Activated CD4-positive, alpha-beta T cell treated with anti-CD3 and anti-CD28 coated beads, Interleukin-2, amount 10 ng/mL, durations not matched to agents 7 days and 5 days (primary cell): ENCODE measurements at places on chromosomes 11 and 22. TPM values are rescaled to one million over a fixed set of nuclear protein-coding genes. Genes with fewer than 3 reads are reported as not detected.

DNA sequence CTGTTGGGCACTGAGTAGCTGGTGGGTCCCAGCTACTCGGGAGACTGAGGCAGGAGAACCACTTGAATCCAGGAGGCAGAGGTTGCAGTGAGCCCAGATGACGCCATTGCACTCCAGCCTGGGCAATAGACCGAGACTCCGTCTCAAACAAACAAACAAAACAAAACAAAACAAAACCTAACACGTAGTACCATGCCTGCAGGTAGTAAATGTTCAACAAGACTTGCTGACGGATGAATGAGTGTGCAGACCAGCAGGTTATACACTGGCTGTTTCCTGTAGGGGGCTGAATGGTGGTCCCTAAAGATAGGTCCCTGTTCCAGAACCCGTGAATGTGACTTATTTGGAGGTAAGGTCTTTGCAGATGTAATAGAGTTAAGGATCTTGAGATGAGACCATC, 12.8 kb upstream of the MRGPRD start:
- H3K4me3 ChIP-seq = no peak overlapping the region
- H3K27ac ChIP-seq = no peak overlapping the region
- no peak for DNase-seq
- no peaks in the 10 kb centered on the region for H3K36me3 ChIP-seq

DNA sequence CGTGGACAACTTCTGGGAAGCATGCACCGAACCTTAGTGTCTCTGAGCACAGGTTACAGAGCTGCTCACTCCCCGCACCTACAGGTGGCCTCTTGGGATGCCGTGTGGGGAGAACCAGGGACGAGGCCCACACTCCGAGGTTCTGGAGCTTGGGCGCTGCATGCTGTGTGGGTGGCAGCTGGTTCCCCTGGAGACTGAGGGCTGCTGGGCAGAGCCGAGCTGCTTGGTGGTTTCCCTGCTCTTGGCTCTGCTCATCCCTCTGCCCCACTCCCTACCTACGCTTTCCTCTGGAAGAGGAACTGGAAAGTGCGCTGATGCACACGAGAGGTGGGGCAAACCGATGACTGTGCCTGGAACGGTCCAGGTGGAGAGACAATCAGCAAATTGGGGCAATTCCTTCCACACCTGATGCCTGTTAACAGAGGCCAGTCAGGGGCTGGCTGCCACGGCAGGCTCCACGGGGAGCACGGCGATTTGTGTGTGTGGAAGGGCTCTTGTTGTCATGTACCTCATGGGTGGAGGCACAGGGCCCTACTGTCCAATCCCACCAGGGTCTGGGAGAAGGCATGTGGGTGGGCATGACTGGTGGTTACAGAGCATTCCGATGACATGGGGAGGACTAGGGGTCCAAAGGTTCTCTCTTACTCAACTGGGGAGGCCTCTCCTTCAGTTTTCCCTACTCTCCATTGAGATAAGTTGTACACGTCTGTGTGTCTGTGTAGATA, 60.9 kb downstream of the ST14 start:
- H3K4me1 ChIP-seq = peaks cover 6% of the 10 kb centered on the region
- no peak overlapping the region for H3K27ac ChIP-seq
- H3K36me3 ChIP-seq = no peaks in the 10 kb centered on the region
- no peak overlapping the region for H3K4me3 ChIP-seq
- H3K27me3 ChIP-seq = no peaks in the 10 kb centered on the region

DNA sequence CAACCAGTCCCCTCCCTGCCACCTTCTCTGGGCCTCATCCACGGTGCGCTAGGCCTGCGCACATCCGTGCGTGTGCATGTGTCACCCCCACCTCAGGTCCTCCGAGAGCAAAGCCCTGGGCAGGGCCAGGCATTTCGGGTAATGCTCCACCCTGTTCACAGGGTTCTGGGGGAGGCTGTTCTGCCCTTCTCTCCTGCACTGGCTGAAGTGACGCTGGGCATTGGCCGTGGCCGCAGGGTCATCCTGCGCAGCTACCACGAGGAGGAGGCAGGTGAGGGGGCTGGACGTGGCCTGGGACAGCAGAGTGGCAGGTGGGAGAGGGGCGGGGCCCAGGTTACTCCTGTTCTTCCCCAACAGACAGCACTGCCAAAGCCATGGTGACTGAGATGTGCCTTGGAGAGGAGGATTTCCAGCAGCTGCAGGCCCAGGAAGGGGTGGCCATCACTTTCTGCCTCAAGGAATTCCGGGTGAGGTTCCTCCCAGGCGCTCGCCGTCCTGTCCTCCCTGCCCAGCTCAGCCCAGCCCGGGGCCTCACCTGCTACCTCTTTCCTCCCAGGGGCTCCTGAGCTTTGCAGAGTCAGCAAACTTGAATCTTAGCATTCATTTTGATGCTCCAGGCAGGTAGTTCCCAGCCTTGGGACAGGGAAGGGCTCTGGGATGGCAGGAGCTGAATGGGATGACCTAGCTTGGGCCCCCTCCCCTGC, 3.9 kb downstream of the RAD9A start:
- DNase-seq = no peak
- H3K27ac ChIP-seq = peak overlapping the region; percentile 71
- peak overlapping the region; percentile 10 for H3K4me3 ChIP-seq
- H3K36me3 ChIP-seq = peaks cover 49% of the 10 kb centered on the region
- H3K27me3 ChIP-seq = no peaks in the 10 kb centered on the region
- H3K4me1 ChIP-seq = peaks cover 58% of the 10 kb centered on the region

HBG1 gene
- not detected for total RNA-seq

DNA sequence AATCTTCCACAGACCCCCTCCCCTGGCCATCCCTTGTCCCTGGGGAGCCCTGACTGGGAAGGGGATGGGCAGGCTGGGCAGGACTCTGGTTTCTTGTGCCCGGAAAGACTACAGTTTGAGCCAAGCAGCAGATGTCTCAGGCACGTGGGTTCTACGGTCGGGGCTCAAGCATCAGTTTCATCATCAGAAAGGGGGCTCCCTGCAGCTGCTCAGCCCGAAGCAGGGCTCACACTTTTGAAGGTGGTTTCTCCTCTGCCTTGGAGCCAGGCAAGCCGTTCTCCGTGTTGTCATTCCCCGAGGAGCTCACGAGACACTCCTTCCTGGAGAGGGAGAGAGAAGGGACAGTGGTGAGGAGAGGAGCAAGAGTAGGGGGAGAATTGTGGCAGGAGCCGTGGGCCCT, 15.8 kb downstream of the SCN4B start:
- no peak for DNase-seq
- no peaks in the 10 kb centered on the region for H3K4me1 ChIP-seq
- H3K27ac ChIP-seq = no peak overlapping the region
- no peak overlapping the region for H3K4me3 ChIP-seq
- peaks cover 27% of the 10 kb centered on the region for H3K27me3 ChIP-seq

GLYAT gene
- not detected for total RNA-seq

OR8G5 gene
- total RNA-seq = not detected

APLNR gene
- not detected for total RNA-seq

GRCh38 chr22:22442928-22443709, 65.4 kb downstream of the ZNF280B start:
- no peak overlapping the region for H3K4me3 ChIP-seq
- H3K36me3 ChIP-seq = no peaks in the 10 kb centered on the region
- H3K27ac ChIP-seq = no peak overlapping the region
- DNase-seq = no peak
- H3K27me3 ChIP-seq = peaks cover 27% of the 10 kb centered on the region

- H3K27ac ChIP-seq = no peak overlapping the region
- no peaks in the 10 kb centered on the region for H3K36me3 ChIP-seq
- no peak overlapping the region for H3K4me3 ChIP-seq
- no peak for DNase-seq
- peaks cover 17% of the 10 kb centered on the region for H3K4me1 ChIP-seq
- H3K27me3 ChIP-seq = no peaks in the 10 kb centered on the region
These were observed 64.4 kb downstream of the GRAMD1B start for GRCh38 chr11:123494195-123495050.

TRPM5 gene
- not detected for total RNA-seq

DNA sequence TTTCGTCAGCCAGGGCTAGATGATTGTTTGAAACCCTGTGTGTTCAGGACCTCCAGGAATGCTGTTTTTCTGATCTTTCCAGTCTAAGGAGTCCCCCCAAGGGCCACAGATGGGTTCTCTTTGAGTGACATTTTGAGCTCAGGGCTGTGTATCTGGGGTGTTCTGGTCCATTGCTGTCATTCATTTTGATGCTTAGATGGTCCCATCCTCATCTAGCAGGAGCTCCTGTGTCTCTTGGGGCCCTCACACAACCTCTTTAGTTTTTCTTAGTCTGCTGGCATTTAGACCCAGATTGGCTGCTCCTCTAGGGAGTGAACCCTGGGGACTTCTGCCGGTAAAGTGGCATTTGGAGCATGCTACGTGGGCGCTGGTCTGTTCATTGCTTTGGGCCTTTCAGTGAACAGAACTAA, 39.1 kb downstream of the MED15 start:
- H3K27me3 ChIP-seq = no peaks in the 10 kb centered on the region
- H3K27ac ChIP-seq = peak overlapping the region; percentile 43
- peaks cover 71% of the 10 kb centered on the region for H3K36me3 ChIP-seq
- DNase-seq = no peak
- H3K4me3 ChIP-seq = no peak overlapping the region

MUC5AC gene
- not detected for total RNA-seq

GRCh38 chr22:37428649-37429586, 1.6 kb upstream of the ELFN2 start:
- no peaks in the 10 kb centered on the region for H3K36me3 ChIP-seq
- H3K27me3 ChIP-seq = peaks cover 53% of the 10 kb centered on the region
- H3K27ac ChIP-seq = no peak overlapping the region
- peak; percentile 60 for DNase-seq
- H3K4me3 ChIP-seq = no peak overlapping the region

DNA sequence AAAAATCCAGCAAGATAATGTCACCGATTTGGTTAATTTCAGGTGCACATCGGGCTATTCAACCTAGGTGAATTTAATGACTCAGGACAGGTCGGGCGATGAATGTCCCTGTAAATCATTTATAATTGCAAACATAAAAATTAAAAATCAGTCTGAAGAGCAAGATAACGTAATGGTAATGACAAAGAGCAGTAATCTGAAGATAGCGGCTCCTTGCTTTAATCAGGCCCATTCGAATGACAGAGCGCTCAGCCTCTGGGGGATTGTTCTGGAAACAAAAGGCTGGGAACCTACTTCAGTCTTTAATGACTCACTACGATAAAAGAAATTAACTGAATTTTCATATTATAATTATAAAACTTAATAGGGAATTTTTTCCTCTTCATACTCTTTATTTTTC, 61.3 kb downstream of the RCN1 start:
- no peak for DNase-seq
- H3K4me3 ChIP-seq = no peak overlapping the region
- H3K4me1 ChIP-seq = no peaks in the 10 kb centered on the region
- H3K27ac ChIP-seq = no peak overlapping the region

GRCh38 chr22:39917776-39918495, 17.1 kb downstream of the GRAP2 start:
- peaks cover 93% of the 10 kb centered on the region for H3K4me1 ChIP-seq
- H3K36me3 ChIP-seq = peaks cover 65% of the 10 kb centered on the region
- peak overlapping the region; percentile 60 for H3K4me3 ChIP-seq
- H3K27ac ChIP-seq = peak overlapping the region; percentile 83
- no peaks in the 10 kb centered on the region for H3K27me3 ChIP-seq
- no peak for DNase-seq

GRCh38 chr22:45129703-45130524, 33.8 kb upstream of the NUP50 start:
- H3K4me3 ChIP-seq = peak overlapping the region; percentile 28
- H3K4me1 ChIP-seq = peaks cover 26% of the 10 kb centered on the region
- peak overlapping the region; percentile 76 for H3K27ac ChIP-seq
- peak; percentile 28 for DNase-seq

PRG3 gene
- not detected for total RNA-seq

EMSY gene
- 31.8 TPM for total RNA-seq

DNA sequence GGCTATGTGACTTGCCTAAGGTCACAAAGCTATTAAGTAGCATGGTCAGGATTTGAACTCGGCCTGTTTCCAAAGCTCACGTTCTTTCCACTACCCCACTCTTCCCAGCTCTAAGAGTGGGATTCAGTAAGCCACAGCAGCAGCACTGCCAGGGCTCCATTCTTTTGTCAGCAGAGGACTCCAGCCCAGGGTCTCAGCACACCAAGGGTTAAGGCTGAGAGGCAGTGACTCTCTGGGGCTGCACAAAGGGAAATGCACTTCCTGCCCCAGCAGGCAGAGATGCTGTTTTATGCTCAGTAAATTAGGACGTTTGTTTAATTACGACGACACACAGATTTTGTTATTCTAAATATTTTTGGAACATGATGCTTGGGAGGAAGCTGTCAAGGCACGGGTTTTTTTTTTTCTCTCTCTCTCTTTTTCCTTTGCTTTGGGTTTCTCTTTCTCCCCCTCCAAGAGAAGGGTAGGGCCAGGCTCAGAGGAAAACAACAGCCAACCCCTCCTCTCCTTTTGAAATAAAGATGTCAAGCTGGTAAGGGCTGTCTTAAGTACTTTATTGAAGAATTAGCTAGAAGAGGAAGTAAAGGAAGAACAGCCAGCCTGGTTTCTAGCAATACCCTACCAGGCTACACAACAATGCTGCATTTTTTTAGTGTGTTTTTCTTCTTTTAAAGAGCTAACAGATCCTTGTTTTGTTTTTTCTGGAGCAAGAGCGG, 2.8 kb downstream of the MYH9 start:
- peak overlapping the region; percentile 96 for H3K27ac ChIP-seq
- DNase-seq = peak; percentile 67
- H3K4me1 ChIP-seq = peaks cover 59% of the 10 kb centered on the region
- no peaks in the 10 kb centered on the region for H3K27me3 ChIP-seq
- peak overlapping the region; percentile 83 for H3K4me3 ChIP-seq

MICAL3 gene
- total RNA-seq = 21.4 TPM

CDPF1 gene
- total RNA-seq = 9.2 TPM

PDE3B gene
- total RNA-seq = 96.6 TPM

GRCh38 chr22:21632237-21632895, at the start of gene CCDC116:
CCDC116 (plus strand) TSS chr22:21632760; CDS start chr22:21633182, 422 bp downstream.
- no peak within 1 kb of the TSS for H3K4me3 ChIP-seq
- no peaks in the 10 kb centered on the region for H3K27me3 ChIP-seq
- peak; percentile 66 for DNase-seq
- peaks cover 33% of the 10 kb centered on the region for H3K4me1 ChIP-seq
- H3K27ac ChIP-seq = no peak within 1 kb of the TSS

GAL3ST3 gene
- not detected for total RNA-seq

DNA sequence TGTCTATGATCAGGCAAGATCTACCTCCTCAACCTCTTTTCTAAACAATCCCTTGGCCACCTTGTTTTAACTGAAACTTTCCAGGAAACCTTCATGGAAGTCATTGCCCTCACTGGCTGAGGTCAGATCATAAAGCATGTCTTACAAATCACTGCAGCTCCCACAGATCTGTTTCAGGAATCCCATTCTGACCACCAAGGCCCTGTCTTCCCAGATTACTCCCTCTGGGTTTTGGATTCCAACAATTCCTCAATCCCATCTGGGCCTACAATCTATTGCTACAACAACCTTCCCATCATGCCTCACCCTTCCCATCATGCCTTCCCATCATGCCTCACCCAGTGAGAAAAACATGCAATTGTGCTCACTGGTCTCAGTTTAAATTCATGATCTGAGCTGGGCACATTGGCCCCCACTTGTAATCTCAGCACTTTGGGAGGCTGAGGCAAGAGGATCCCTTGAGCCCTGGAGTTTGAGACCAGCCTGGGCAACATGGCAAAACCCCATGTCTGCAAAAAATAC, 15.9 kb downstream of the ADAMTS15 start:
- no peaks in the 10 kb centered on the region for H3K4me1 ChIP-seq
- no peak for DNase-seq
- H3K27ac ChIP-seq = no peak overlapping the region
- no peaks in the 10 kb centered on the region for H3K36me3 ChIP-seq
- no peaks in the 10 kb centered on the region for H3K27me3 ChIP-seq

GRCh38 chr11:94343495-94343894, 39.1 kb downstream of the IZUMO1R start:
- no peaks in the 10 kb centered on the region for H3K36me3 ChIP-seq
- H3K4me3 ChIP-seq = no peak overlapping the region
- peaks cover 2% of the 10 kb centered on the region for H3K27me3 ChIP-seq

OR8K3 gene
- total RNA-seq = not detected

GRCh38 chr11:12403997-12404350, 26.6 kb downstream of the PARVA start:
- no peak overlapping the region for H3K4me3 ChIP-seq
- H3K36me3 ChIP-seq = no peaks in the 10 kb centered on the region
- no peaks in the 10 kb centered on the region for H3K4me1 ChIP-seq
- no peak overlapping the region for H3K27ac ChIP-seq
